Occipital lobe (tissue), 3 donors: ENCODE measurements at places on chromosomes 5 and 9. TPM values are rescaled to one million over a fixed set of nuclear protein-coding genes. Genes with fewer than 3 reads are reported as not detected.

The MAST4 gene
- 13.6 TPM for total RNA-seq

The SLC22A4 gene
- 1.6 TPM for total RNA-seq

DNA sequence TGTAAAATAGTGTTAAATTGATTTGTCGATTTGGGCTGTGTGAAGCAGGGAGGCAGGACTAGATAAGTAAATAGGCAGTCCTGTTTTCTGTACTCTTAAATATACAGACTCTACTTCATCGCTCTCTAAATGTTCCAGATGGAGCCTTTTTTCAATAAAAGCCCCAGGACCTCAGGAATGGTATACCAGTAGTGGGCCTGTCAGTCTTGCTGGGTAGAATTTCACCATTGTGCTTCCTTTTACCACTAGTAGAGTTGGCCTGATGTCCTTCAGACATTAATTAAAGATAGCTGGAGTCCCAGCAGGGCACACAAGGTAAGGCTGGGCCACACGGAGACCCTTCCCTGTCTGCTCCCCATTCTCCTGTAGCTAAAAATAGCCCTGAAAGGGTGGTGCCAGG lies 6.0 kb downstream of the SNX18 start:
- no peak for DNase-seq

DNA sequence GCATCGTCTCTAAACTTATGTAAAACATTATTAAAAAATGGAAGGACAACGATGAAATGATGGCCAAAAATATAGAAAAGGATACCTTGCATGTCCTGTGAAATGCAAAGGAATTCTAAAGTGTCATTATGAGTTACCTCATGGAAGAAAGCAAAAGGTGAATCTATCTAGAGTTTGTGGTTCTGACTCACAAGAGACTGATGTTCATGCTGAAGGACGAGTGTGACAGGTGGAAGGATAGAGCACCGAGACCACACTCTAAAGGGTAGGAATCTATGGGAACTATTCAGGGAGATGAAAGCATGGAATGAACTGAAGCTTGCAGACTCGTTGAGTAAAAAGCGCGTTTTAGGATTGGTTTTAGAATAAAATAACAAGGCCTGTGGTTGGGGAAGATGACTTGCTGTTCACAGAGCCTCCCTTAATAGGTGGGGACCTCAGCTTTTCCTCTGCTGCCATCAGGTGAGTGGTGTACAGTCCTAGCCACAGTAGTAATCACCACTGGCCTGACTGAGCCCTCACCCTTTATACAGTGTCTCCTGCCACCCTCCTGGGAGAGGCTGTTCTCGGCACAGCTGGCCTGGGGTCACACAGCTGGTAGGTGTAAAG lies 11.2 kb downstream of the TENT4A start:
- no peak for DNase-seq

- DNase-seq: no peak
These were observed 176.4 kb downstream of the ARRDC3 start for GRCh38 chr5:91206734-91207133.

GRCh38 chr9:108416324-108416723 lies 439.5 kb downstream of the ACTL7B start:
- DNase-seq: no peak

GRCh38 chr5:112397690-112398089 lies 21.4 kb downstream of the EPB41L4A start:
- no peak for DNase-seq
